NCI-H1092 (cell line): ENCODE measurements at places on chromosomes 11 and 22.

- no peak for DNase-seq
These were observed 44.4 kb upstream of the TCF20 start for GRCh38 chr22:42314709-42315391.

GRCh38 chr22:50444663-50445062 lies 30.2 kb downstream of the SBF1 start:
- no peak for DNase-seq

- no peak for DNase-seq
These were observed 29.0 kb downstream of the SPATA19 start for GRCh38 chr11:133816146-133816870.

GRCh38 chr11:37942081-37942480 lies 1344.0 kb upstream of the RAG2 start:
- no peak for DNase-seq

DNA sequence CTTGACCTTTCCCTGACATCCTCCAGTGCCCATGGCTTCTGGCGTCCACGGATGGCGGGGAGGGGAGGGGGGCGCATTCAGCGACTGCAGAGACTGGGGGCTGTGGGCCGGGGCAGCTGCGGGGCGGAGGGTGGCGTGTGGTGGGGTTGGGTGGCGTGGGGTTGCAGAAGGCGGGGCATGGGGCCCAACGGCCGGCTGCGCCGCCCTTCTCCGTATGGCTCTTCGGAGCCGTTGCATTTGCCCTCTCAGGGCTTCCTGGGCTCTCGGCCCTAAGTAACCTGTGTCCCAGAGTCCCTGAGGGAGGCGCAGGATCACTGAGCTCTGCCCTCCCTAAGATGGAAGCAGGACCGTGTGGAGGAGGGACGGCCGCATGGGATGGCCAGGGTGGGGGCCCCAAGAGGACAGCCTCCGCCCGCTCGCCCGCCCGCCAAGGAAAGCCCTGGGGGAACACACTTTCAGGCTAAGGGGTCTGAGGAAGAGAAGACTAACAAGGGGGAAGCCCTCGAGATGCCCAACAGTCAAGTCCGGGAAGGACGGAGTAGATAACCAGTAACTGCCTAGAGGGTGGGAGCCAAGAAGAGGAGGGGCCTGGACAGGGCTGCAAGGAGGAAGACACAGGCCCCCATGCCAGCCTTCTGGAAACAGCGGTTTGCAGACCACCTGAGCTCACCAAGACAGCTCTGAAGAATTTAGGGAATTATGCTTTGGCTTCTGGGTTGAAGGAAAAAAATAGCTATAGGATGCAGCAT lies 9.2 kb upstream of the AIFM3 start:
- no peak for DNase-seq

DNA sequence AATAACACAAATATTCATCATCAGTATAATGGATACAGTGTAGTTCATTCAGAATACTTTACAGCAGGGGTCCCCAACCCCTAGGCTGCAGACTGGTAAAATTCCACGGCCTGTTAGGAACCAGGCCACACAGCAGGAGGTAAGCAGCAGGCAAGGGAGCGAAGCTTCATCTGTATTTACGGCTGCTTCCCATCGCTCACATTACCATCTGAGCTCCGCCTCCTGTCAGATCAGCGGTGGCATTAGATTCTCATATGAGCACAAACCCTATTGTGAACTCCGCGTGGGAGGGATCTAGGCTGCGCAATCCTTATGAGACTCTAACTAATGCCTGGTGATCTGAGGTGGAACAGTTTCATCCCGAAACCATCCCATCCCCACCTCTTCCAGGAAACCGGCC lies 125.1 kb downstream of the SERGEF start:
- no peak for DNase-seq

- DNase-seq, result no peak
These were observed at the start of gene TTC36 for GRCh38 chr11:118527109-118527508. TTC36 (plus strand) TSS chr11:118527474; CDS start chr11:118527495, 21 bp downstream.

DNA sequence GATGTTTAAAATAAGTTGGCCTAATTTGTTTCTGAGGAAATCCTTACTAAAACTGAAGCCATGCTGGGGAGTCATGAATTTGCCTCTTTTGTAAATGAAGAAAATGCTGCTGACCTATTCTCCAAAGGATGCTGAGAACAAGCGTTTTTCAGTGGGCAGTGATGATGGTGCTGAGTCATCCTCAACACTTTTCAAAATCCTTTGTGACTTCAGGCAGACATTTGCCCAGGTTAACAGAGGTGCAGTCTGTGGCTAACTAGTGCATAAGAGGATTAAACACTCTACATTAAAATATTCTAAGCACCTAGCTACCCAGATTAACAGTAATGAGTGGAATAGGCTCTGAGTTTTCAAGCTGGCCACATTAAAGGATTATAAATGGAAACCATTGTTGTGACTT lies 509.0 kb downstream of the DLG2 start:
- no peak for DNase-seq

GRCh38 chr11:46321757-46322156 lies 25.5 kb upstream of the DGKZ start:
- DNase-seq, result no peak

- no peak for DNase-seq
These were observed 4.3 kb downstream of the C1QTNF6 start for GRCh38 chr22:37183432-37184379.

DNA sequence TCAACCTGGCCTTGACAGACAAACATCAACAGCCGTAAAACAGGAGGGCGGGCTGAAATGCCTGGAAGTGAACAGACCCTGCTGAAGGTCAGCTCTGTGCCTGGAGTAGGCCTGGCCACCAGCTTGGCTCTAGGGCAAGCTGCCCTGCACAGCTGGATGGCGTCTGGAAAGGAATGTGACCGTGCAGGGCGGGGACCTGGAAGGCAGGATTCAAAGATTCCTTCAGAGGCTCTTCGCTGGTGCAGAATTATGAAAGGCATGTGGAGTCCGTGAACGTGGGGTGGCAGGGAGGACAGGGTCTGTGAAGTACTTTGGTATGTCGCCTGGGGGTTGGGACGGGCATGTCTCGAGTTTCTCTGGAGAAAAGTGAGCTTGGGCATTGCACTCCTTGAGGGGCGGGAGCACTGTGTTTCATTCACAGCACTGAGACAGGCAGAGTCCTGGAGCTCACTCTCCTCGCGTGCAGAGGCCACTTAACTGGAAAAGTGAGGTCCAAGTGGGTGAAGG lies 1.5 kb downstream of the EHD1 start:
- no peak for DNase-seq

- no peak for DNase-seq
These were observed 83.4 kb downstream of the TRIM51G start for GRCh38 chr11:48900131-48900800.

DNA sequence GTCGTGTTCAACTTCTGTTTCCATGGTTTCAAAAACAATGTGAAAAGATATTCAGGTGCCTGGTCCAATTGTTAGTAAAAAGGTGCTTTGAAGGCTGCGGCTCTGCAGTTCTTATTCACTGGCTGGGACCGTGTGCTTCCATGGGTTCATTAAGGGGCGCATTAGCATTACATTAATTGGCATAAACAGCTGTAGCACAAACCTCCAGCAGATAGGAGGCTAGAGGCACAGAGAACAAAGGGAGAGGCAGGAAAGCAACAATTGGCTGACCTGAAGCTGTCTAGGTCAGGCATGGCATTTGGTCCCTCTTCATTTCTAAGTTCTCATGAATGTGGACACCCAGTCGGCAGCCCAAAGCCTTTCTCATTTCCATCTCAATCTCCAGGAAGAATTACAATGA lies 16.6 kb downstream of the PAK1 start:
- no peak for DNase-seq

DNA sequence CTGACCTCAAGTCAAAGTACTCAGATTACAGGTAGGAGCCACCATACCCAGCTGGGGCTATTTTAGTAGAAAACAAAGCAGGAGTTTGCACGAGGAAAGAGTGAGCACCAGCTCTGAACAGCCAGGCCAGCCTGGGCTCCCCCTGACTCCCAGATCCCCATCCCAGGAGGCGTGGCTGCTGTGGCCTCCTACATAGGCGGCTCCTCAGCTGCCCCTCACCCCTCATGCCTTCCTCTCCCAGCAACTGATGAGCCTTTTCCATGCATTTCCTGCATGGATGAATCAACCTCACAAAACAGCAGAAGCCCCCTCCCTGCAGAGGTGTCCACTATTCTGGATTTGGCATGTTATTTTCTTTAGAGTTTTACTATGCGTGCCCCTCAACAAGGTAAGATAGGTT lies 10.5 kb upstream of the FLRT1 start:
- DNase-seq, result no peak
